CD8-positive, alpha-beta T cell (primary cell): ENCODE measurements at places on chromosomes 1 and 21.

DNA sequence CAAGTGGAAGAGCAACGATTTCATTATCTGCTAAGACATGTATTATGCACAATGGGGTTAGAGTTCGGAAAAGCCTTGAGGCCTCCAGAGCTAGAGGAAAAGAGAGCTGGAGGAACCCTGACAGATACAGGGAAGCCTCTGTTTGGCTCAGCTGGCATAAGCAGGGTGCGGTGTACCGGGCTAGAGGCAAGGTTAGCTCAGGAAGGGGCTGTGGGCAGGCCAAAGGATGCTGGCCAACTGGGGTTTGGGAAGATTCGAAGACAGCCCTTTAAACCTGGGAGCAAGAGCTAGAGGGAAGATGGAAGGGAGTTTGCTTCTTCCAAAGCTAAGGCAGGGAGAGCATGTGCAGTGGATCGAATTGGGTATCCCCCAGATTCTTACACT is 107.6 kb upstream of the TLR5 start:
- no peak for DNase-seq

DNA sequence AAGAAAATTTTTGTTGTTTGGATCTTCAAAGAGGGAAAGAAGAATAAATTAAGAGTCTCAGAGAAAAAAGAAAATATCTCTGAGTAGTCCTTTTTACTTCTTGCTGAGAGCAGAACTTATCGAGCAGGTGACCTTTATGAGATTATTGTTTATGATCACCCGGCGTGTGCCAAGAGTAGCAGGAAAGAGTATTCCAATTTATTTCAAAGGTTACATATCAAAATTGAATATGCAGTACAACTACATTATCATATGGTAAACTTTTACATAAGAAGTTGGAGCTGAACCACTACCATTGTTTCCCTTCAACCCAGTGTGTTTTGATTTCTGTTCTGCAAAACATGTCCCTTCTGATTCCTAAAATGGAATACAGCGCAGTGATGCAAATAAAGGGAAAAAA is 204.3 kb upstream of the SNX7 start:
- DNase-seq = no peak

GRCh38 chr1:81129366-81129765 is 671.4 kb upstream of the ADGRL2 start:
- no peak for DNase-seq

DNA sequence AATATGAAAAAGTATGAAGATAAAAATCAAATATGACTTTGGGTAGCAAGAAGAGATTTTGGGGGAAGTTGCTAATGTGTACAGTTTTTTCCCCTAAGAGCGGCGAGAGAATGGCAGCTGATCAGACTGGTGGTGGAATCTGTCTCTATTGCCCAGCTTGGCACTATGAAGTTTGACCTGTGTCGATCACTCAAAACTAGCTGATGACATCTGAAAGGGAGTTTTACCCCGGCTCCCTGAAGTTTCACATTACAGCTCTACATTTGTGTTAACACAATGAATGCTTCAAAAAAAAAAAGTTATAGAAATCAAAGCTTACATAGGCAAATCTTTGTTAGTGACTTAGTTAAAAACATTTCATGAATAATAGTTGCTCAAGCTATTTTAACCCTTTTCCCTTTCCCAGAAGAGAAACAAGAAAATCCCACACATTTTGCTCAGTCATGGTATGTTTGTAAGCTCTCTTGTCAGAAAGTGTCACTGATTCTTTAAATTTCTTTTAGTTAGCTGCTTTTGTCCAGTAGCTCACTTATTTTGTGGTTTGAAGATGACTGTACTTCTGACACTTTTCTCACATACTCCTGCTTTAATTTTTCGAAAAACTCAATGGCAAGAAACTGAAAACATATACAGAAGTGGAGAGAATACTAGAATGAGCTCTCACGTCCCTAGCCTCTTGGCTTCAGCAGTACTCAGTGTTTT is 41.3 kb downstream of the DYRK1A start:
- DNase-seq = no peak

DNA sequence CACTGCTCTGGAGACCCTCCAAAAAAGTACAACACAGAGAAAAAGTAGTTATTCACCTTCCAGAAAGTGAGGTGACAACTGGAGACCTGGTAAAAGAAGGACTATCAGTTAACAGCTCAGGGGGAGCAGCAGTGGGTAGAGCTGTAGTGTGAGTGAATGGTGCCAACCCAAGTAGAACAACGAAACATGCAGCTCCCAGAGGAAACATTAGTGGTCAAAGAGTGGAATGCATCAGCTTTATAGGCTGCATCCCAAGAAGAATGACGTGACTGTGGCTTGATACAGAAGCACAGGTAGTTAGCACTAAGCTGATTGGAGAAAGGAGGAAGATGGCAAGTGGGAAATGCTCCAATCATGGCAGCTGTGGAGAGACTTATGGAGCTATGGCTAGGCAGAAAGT is 275.7 kb upstream of the CAMK1G start:
- no peak for DNase-seq

DNA sequence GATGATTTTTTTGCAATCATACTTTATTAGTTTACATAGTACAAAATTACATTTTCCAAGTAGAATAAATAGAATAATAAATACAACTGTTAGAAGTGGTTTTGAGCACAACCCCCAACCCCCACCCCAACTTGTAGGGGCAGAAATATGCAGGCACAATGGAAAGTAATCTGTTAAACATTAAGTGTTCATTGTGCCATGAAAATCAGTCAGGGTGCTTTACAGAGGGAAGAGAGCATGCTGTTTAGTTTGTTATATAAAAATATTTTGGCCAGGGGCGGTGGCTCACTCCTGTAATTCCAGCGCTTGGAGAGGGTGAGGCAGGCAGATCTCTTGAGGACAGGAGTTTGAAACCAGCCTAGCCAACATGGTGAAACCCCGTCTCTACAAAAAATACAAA is 2.6 kb downstream of the OR10T2 start:
- DNase-seq = no peak

- no peak for DNase-seq
These were observed 280 bp upstream of the A3GALT2 start for GRCh38 chr1:33321178-33321577.

GRCh38 chr1:63041660-63042059 is 257.7 kb downstream of the ATG4C start:
- DNase-seq = no peak

DNA sequence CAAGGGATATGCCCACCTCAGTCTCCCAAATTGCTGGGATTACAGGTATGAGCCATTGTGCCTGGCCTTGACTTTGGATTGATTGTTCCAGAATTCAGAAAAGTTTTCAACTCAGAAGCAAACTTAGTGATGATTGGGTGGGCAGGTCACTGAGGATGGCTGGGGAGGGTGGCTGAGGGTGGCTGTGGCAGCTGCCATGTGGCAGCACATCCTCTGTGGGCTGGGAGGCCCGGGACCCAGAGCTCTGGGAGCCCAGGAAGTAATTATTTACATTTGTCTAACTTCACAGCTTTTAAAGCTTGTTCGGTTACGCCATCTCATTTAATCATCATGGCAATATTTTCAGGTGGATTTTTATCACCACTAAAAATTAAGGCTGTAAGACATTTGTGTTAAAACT is 76.1 kb downstream of the SCCPDH start:
- DNase-seq = no peak

- DNase-seq = no peak
These were observed 1.8 kb downstream of the ZBED6 start for GRCh38 chr1:203797216-203797615.

DNA sequence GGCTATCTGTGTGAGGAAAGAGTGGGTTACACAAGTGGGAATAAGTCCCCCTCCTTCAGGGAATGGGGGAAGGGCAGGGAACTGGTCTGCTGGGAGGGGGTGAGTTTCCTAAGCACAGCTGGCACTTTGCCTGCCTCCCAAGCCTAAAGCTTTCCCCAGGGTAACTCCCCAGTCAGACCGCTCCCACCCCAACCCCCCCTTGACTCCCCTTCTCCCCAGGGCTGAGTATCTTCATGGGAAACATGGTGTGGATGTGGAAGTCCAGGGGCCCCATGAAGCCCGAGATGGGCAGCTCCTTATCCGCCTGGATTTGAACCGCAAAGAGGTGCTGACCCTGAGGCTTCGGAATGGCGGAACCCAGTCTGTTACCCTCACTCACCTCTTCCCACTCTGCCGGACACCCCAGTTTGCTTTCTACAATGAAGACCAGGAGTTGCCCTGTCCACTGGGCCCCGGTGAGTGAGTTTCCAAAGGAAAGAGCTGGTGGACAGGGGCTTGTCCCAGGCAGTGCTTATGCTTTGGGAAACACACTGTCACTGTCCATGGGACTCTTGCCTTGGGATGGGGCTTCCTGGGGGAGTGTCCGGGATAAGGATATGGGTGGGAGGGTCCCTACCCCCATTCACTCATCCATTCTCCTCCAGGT is 14.9 kb downstream of the MOV10 start:
- DNase-seq = peak; percentile 9

GRCh38 chr1:53089478-53090226 is 27.6 kb downstream of the PODN start:
- DNase-seq = no peak

GRCh38 chr1:115545791-115546733 is 95.7 kb upstream of the VANGL1 start:
- no peak for DNase-seq

- DNase-seq = peak; percentile 73
These were observed 125.9 kb downstream of the DMRTB1 start for GRCh38 chr1:53585129-53585528.

DNA sequence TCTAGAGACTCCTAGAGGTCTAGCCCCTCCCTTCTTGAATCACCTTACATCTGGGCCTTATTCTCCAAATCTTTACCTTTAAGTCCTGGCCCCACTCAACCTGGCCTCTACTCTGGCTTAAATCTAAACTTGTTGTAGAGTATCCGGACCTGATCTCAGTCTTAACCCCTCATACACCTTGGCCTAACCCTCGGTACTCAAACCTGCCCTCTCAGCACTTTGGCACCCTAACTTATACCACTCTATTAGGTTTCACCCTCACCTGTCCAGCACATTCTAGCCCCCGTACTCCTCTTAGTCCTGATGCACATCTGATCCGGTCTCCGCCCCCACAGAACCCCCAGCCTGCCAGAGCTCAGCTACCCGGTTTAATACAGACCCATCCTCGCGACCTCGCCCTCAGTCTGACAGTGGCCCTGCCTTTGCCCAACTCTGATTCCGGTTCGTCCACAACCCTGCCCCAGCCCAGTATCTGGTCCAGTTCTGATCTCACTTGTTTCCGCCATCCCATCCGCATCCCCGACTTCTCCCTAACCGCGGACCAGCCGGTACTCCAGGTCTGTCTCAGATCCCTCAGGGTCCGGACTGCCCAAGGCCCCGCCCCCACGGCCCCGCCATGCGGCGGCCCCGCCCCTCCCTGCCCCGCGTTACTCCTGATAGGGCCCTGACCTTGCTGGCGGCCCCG is 1.5 kb downstream of the TRIM62 start:
- DNase-seq = no peak

- no peak for DNase-seq
These were observed 61.9 kb downstream of the CLSTN1 start for GRCh38 chr1:9761855-9762254.

DNA sequence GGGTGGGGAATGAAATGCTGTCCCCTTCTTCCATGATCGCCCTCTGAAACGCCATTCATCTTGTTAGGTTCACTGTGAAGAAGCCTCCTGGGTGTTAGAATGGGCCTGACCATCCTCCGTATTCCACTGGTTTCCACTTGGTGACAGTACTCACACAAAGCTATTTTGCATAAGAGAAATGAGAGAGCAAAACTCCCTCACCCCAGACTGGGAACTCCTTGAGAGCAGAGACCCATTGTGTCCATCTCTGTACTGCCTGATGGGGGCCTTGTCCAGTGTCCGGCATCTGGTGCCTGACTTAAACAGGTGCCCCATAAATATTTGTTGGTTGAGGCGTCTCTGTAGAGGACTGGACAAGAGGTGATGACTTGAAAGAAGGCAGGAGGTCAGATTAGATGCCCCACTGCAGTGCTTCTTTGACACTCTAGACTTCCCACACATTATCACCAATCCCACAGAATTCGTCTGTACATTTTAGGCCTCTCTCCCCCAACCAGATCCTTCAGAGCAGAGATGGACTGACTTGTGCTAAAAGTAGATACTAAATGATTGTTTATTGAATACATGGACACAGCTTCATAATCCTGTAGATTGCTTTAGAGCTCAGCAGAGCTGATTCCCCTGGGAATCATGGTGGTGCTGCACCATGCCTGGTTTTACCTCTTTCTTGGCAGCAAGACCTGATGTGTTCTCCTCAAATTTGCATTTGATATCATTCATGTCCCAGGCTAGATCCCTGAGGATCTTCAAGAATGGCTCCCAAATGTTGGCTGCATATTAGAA is 22.4 kb upstream of the KCNA2 start:
- no peak for DNase-seq

DNA sequence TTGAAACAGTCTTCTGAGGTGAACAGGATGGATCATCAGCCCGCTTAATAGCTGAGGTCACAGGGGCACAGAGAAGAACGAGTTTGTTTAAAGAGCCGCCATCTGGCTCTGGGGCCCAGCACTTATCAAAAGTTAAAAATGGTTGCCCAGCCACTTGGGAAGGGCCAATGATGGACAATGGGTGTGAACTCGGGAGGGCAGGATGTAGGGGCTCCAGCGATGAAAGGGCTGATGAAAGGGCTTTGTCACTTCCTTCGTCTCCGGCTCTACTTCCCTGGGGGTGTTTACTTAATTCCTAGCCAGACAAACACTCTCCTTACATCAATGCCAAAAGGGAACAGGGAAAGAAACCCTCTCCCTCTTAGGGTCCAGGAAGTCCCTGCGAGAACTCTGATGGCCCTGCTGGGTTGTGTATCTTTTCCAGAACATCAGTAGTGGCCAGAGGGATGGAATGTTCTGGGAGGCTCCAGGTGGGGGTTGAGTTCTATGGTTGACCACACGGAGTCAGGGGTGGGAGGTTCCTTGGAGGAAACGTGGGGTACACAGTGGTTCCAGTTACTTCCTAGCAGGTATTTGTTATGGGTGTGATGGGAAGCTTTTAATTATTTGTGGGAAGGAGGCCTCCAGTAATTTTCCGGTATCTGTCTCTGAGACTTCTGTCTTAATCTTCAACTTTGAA is 9.0 kb upstream of the ABCG1 start:
- DNase-seq = no peak

- peak; percentile 79 for DNase-seq
These were observed 15.5 kb upstream of the GSTM4 start for GRCh38 chr1:109640285-109640865.
